ENCODE measurements at places on chromosomes 2 and 18.

- no peak for DNase-seq
Measured at GRCh38 chr2:71744781-71745180, 291.4 kb downstream of the DYSF start.

GRCh38 chr18:70322928-70323327, 34.1 kb downstream of the SOCS6 start:
- DNase-seq, result no peak

GRCh38 chr2:78811955-78812610, 213.4 kb upstream of the REG3G start:
- DNase-seq, result no peak

DNA sequence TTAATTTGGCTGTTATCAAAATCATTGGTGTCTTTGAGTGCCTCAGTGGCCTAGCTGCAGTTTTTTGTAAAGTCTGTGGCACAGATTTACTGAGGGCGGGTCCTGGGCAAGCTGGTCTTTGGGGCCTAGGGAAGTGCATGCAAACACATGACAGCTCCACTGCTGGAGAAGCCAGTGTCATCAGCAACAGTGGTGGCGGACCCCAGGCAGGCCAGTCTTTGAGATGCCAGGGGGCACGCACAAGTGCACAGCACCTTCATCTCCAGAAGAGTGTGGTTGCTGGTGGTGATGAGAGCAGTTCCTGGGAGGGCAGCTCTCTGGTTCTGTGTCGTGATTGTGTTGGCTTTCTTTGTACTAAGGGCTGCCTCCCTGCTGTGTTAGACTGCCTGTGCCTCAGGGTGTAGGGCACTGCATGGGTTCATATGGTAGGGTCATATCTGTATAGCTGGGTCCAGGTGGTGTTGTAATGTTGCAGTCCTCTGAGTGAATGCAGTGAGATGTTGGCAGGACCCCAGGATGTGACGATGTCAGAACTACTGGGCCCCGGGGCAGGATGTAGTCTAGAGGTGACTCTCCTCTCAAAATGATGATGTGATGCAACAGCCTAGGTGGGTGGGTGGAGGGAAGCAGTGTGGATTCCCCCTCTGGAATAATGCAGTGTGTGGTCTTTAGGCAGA, 646.7 kb upstream of the CDH2 start:
- DNase-seq, result no peak

- no peak for DNase-seq
Measured at GRCh38 chr2:8234757-8235374, 447.0 kb upstream of the ID2 start.

DNA sequence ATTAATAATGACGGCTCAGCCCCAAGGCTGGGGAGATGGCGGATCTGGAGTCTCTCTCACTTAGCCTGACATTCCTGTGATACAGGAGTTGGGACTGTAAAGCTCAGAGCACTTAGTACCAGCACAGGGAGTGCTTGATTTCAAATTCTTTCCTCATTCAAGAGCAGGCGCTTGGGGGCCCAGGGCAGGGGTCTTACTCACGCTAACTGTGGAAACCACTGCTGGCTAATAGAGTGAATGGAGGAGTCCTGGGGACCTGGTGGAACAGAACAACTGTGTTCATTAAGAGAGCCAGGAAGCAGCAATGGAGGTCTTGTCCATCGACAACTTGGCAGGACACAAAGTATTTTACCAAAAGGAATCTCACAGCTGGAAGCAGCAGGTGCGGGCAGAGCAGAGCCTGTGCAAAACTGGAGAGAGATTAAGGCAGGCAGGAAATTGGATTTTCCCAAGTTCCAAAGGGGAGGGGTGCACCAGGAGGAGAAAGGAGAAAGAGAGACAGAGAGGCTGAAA, 358.9 kb downstream of the TNS1 start:
- DNase-seq, result no peak

DNA sequence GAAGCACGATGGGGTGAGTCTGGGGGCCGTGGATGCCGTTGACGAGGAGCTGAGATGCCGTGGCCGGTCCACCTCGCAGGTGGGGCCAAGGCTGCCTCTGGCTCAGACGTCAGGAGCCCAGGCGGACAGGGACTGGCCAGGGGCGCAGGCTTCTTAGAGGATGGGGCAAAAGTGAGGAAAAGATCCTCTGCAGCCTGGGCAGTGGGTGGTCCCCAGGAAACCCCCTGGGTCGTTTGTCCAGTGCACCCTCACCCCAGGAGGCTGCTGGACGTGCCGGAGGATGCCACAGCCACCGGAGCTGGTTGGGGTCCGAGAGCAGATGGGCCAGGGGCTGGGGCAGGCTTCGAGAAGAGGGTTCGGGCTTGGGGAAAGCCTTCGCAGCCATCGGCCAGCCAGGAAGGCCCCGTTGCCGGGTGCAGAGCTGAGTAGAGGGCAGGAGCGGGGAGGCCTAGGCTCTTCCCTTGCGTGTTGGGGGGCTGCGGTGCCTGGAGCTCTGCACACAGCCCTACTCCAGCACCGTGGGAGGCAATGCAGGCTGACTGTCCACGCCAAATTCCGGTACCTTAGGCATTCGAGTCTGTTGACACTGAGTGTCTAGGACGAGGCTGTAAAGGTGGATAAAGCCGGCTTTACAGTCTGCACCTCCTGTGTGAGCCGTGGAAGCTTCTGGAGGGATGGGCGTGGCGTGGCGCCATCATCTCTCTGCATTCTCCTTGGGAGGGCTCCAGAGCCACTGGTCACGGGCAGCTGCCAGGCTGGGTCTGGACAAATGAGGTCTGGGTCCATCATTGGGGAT, 18.8 kb downstream of the GPC1 start:
- no peak for DNase-seq

DNA sequence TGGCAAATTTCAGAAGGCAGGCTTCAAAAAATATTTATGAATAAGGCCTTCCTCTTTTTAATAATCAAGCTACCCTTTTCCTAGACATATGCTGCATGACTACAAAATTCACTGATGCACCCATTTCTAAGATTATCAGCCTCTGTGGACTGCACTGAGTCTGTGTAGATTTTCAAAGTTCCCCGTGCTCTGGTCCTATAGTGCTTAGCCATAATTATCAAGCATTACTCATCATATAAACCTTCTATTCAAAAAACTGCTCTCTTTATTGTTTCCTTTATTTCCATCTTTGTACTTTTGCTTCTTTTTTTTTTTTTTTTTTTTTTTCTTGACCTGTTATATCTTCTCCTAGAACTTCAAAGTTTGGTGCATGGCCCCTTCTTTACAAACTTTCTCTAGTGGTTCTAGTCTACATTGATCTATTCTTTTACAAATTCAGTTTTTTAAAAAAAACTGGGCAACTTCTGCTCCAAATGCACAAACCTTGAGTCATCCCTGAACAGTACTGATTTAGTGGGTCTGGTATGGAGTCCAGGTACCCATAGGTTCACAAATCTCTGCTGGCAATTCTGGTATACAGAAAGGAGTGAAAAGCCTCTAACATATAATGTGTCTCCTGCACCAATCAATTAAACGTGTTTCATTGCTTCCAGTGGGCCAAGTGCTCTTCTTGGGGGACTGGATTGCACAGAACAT, 481.9 kb downstream of the NUP35 start:
- DNase-seq, result no peak

DNA sequence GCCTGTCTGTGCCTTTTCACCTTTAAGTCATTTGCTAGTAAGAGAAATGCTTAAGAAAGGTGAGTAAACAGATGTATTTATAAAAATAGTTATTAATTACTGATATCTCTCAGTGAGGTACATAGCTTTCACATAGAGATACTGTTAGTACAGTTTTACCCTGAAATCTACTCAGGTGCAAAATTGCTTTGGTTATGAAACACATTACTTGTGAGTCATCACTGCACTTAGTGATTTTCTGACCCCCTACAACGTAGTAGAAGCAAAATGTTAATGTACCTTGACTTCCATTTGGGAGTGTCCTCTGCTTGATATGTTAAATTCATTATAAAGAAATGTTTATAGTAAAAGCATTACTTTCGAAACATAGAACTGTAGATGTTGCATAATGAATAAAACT, 6.5 kb downstream of the GLS start:
- DNase-seq, result no peak

DNA sequence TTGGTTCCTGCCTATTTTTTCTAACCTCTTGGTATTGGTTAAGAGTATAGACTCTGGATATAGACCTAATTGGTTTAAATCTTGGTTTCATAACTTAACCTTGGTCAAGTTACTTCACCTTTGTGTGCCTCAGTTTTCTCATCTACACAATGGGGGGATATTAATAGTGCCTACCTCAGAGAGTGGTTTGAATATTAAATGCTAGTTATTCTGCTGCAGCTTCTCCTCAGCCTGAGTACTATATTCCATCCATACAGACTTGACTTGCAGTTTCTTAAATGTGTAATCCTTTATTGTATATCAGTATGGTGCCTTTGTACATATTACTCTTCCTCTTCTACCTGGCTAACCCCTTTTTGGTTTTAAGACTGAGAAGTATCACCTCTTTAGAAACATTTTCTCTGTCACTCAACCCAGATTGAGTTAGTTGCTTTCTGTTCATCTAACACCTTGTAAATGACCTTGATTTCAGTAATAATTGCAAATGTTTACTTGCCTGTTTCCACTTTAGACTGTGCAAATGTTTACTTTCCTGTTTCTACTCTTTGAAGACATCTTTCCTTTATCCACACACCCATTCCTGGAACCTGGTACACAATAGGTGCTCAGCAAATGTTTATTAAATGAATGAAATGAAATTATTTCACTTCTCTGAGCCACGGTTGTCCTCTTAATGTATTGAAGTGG, 6.6 kb downstream of the ACVR2A start:
- no peak for DNase-seq

- DNase-seq, result no peak
Measured at GRCh38 chr2:132373391-132374135, 43.0 kb upstream of the GPR39 start.

- no peak for DNase-seq
Measured at GRCh38 chr18:58455314-58456188, 173.3 kb downstream of the ALPK2 start.

DNA sequence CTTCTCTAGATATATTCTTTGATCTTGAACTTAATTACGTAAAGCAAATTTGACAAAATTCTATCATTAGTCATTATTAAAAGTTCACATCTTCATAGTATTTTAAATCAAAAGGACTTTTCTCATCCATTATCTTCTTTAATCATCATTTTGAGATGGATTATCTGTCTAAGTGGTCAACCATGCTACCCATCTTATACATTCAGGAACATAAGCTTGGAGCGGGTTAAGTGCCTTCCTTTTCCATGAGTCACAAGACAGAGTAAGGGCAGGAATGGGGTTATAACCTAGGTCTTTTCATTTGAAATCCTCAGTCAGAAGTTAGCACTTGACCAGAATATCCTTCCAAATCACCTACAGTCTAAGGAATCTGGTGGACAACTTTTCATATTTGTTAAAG, 297.1 kb downstream of the TCF4 start:
- DNase-seq, result no peak

DNA sequence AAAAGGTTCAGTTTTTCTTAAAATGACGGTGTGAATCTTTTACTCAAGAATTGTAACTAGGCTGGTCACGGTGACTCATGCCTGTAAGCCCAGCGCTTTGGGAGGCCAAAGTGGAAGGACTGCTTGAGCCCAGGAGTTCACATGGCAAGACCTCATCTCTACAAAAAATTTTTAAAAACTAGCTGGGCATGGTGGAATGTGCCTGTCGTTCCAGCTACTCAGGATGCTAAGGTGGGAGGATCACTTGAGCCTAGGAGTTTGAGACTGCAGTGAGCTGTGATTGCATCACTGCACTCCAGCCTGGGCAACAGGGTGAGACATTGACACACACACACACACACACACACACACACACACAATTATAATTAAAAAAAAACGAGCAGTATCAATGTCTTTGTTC, 369.8 kb downstream of the DPP10 start:
- DNase-seq, result no peak

GRCh38 chr2:9327873-9328352, 95.4 kb downstream of the ITGB1BP1 start:
- DNase-seq, result no peak

DNA sequence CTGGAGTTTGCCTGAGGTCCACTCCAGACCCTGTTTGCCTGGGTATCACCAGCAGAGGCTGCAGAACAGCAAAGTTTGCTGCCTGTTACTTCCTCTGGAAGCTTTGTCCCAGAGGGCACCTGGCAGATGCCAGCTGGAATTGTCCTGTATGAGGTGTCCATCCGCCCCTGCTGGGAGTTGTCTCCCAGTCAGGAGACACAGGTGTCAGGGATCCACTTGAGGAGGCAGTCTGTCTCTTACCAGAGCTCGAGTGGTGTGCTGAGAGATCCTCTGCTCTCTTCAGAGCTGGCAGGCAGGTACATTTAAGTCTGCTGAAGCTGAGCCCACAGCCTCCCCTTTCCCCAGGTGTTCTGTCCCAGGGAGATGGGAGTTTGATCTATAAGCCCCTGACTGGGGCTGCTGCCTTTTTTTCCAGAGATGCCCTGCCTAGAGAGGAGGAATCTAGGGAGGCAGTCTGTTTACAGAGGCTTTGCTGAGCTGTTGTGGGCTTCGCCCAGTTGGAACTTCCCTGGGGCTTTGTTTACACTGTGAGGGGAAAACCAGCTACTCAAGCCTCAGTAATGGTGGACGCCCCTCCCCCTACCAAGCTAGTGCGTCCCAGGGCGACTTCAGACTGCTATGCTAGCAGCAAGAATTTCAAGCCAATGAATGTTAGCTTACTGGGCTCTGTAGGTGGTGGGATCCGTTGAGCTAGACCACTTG, 34.7 kb downstream of the TFPI start:
- no peak for DNase-seq

DNA sequence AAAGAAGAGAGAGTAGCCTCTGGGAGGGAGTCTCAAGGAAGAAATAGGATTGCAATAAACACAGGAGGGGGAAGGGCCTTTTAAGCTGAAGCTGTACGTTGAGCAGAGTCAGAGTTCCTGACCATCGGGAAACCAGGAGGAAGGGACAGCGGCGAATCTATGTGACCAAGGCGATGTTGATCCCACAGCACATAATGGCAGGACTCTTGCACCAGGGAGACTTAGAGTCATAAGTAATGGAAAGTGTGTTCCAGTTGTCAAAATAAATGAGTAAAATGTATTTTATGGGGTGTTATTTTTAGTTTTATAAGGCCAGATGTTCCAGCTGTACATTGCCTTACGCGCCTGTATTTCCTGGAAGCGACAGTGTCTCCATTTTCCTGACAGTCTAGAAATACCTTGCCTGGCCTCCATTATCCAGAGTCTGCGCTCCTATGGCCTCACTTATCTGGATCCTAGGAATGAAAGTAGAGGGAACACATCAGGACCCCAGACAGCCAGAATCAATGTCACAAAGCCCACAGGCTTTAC, 152.8 kb upstream of the COPS8 start:
- DNase-seq, result no peak

DNA sequence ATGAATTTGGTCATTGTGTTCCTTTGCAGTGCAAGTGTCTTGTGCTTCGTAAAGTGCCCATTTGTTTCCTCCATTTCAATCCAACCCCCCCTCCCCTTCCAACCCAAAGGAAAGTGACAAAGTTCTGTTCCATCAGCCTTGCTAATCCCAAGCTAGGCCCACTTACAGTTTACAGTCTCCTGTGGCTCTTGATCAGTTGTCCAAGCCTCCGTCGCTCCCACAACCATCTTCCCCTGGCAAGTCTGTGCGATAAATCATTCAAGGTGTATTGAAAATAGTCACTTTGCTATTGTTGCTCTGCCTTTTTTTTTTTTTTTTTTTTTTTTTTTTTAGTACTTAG, 6.5 kb downstream of the POU3F3 start:
- DNase-seq, result no peak
